Stimulated activated CD8-positive, alpha-beta memory T cell treated with anti-CD3 and anti-CD28 coated beads, Interleukin-4, amount 100 ng/mL, for 1 hour (primary cell): ENCODE measurements at places on chromosomes 6 and 20.

GRCh38 chr20:24098886-24099285, 110.3 kb upstream of the GGTLC1 start:
- no peak for DNase-seq

GRCh38 chr6:37864250-37864649, 44.7 kb downstream of the ZFAND3 start:
- DNase-seq: no peak

DNA sequence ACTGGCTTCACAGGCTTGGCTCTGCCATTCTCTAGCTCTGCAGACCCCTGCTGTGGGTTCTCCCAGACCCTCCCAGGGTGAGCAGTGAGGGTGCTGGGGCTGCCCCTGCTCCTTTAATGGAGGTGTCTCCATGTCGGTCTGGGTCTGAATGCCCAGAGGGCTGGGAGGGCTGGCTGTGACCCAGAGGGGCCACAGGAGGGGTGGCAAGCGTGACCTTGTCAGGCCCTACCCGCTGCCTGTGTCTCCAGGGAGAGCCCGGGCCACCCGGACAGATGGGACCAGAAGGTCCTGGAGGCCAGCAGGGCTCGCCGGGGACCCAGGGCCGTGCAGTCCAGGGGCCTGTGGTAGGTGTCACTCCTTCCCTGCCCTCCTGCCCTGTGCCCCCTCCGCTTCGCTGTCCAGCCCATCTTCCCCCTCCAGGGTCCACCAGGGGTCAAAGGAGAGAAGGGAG, 32.1 kb downstream of the COL20A1 start:
- DNase-seq: no peak

DNA sequence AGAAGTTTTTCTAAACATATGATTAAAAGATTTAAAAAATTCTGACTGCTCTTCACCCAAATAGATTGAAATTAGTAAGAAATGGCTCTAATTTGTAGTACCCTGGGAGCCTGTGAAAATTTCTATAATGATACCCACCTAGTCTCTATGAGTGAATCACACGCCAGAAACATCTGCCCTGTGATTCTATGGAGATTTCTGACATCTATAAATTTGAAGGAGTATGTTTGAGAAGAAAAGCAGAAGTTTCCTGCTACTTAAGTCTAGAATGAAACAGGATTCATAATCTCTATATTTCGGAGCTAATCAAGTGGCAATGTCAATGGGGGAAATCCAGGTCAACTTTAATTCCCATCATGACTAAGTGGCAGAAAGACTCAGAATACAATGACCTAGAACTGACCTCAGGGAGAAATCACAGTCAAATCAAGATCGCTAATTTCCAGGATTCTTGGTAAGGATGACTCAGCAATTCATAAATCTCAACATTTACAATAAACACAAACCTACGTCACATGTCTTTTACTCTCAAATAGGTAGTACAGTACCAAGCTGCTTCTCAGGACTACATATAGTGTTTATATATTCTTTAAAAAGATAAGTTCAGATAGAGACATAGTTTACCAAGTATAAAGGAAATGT, 186.2 kb upstream of the TNFAIP3 start:
- DNase-seq: no peak

DNA sequence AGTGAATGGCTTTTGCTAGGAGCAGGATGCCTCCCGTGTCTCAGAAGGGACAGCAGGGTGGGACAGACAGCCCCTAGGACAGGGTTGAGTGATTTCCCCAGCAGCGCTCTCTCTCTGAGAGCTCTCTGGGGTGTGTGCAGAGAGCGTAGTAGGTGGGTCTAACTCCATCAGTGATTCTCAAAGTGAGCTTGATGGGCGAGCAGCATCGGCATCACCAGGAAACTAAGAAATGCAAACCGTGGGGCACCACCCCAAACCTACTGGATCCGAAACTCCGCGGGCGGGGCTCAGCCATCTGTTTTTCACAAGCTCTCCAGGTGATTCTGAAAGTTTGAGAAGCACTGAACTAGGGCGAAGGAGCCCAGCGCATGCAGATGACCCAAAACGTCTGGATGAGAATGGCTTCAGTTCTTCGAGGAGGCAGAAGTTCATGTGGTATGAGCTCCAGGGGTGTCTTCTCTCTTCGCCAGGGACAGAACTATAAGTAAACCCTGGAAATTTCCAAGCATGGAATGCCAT, 119.6 kb upstream of the RNF24 start:
- DNase-seq: no peak

DNA sequence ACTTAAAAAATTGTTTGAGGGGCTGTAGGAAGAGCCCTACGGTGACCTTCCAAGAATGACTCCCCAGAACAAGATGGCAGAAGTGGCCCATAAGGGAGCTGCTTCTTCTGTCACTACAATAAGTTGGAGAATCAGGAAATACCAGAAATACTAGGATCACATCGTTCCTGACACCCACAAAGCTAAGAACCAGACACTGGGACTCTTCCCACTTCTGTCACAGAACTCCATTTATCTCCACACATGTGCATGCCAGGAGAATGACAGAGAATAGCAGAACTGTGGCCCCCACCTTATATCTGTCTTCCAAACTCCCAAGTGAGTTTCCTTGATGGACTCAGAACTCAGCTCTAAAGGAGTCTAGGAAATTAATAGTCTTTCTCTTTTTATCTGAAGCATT, 54.6 kb upstream of the UBR2 start:
- no peak for DNase-seq

DNA sequence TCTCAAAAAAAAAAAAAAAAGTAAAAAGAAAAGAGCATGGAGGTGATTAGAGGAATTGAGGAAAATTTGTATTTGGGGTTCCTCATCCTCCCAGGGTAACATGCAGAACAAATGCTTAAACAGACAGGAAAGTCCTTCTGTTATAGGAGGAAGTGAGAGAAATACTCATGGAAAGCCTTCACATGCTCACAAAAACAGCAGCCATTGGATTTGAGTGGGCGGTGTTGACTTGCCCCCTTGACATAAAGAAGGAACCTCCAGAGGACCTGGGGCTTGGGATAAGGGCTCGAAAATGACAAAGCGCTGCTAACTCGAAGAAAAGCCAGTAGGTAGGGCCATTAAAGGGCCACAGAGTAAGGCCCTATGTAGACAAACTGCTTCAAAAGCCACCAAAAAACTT, 17.5 kb upstream of the SAMHD1 start:
- DNase-seq: no peak

DNA sequence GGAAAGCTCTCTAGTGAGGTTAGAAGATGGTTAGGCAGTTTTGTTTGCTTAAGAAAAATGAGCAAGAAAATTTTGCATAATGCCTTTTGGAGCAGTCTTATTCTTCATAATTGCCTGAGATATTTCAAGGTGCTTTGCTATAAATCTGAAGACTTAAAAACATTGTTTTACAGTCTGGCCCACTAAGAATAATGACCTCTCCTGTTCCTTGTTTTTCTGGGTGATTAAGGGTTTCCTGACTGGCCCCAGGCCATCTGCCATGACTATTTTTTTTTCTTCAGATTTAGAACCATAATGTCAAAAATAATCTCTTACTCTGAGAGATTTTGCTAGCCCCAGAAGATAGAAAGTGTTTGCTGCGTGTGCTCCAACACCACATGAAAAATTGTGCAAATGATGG, 72.3 kb upstream of the CENPW start:
- no peak for DNase-seq

DNA sequence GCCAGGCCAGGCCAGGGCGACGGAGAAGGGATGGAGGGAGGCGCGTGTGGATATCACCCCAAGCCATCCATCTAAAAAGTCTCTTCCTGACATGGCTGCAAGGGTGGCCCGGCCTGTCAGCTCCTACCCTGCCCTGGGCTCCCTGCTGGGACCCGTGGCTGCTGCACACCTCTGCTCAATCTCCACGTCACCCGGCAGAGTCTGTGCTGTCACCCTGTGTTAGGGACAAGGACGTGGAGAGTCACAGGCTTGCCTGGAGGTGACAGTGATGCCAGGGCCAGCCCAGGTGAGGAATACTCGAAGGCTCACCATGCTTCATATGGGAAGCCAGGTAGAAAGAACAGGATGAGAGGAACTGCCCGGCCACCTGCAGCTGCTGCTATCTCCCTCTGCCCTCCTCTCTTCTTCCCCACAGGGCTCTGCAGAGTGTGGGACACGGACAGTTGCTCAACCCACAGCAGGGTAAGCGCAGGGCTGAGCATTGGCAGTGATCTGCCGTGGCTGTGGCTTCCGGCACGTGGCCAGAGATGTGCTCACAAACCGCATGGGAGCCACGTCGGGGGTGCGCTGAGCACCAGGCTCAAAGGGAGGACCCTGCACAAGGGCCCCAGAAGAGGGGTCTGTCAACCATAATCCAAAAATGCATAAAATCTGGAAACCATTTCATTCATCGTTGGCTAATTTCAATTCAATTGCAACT, 214.3 kb downstream of the DLL1 start:
- no peak for DNase-seq

DNA sequence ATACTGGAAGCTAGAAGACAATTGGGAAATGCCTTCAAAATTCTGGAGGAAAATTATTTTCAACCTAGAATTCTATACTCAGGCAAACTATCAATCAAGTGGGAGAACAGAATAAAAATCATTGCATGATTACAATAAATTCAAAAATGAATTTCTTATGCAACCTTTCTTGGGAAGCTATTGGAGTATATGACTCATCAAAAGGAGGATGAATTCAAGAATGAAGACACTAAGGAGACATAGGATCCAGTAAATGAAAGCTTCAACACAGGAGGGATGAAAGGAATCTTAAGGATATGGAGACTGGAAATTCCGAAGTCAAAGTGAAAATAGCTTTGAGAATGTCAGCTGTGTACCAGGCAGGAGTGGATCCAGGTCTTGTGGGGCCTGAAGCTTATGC, 12.6 kb upstream of the UBR2 start:
- DNase-seq: no peak

GRCh38 chr6:33699739-33700138, 11.8 kb downstream of the UQCC2 start:
- DNase-seq: no peak

DNA sequence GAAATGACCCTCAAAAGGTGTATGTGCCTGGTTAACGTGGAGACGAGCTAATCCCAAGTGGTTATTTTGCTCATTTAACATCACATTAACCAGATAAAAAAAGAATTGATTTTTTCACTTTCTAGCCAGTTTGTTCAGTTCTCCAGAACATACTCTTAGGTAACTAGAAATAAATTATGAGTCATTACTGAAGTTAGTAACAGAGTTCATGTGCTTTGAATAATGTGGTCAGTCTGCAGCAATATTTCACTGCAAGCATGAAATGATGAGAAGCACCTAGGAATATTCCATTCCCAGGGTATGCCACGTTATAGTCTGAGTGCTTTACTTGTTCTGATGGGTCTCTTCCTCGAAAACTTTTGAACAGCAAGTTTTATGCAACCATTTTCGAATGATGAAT, 138.3 kb upstream of the INSM1 start:
- DNase-seq: no peak

GRCh38 chr6:154617175-154617574, 106.7 kb upstream of the CNKSR3 start:
- DNase-seq: no peak

- no peak for DNase-seq
Measured at GRCh38 chr6:32865724-32866443, 11.9 kb downstream of the PSMB9 start.

- no peak for DNase-seq
Measured at GRCh38 chr6:1587546-1587945, 22.2 kb upstream of the FOXC1 start.

DNA sequence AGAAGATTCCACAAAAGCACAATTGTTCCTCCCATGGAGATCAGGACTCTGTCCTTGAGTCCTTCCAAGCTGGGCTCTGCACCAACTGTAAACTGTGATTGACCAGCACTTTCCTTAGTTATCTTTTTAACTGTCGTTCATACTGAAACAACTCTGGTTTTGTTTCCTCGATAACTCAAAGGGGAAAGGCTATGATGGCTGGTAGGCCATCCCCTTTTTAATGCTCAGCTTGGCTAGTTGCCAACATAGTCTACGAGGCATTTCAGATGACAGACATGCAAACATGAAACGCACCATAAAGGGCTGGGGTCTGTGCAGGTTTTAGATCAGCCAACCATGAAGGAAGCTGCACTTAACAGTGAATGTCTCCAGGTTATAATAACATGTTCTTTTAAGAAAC, 497.1 kb upstream of the ARID1B start:
- no peak for DNase-seq

GRCh38 chr6:15366003-15366535, 120.2 kb downstream of the JARID2 start:
- no peak for DNase-seq

DNA sequence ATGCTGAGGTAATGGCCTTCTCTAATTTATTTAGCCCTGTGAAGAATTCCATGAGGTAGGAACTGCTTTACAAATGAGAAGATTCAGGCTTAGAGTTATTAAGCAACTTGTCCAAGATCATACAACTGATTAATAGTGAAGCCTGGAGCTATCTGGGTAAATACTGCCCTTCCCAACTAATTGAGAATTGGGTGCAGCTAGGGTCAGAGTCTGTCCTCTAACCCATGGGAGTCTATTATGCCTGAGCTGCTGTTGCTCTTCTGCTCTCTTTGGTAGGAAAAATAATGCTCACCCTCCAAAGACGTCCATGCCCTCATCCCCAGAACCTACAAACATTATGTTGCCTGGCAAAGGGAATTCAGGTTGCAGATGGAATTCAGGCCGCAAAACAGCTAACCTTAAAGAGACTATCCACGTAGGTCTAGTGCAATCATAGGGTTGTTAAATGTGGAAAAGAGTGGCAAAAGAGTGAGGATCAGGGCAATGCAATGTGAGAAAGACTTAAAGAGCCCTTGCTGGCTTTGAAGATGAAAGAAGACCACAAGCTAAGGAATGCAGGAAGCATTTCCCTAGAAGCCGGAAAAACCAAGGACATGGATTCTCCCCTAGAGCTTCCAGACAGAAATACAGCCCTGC, 90.1 kb downstream of the SPTLC3 start:
- no peak for DNase-seq

- no peak for DNase-seq
Measured at GRCh38 chr6:5383856-5384255, 122.5 kb downstream of the FARS2 start.

DNA sequence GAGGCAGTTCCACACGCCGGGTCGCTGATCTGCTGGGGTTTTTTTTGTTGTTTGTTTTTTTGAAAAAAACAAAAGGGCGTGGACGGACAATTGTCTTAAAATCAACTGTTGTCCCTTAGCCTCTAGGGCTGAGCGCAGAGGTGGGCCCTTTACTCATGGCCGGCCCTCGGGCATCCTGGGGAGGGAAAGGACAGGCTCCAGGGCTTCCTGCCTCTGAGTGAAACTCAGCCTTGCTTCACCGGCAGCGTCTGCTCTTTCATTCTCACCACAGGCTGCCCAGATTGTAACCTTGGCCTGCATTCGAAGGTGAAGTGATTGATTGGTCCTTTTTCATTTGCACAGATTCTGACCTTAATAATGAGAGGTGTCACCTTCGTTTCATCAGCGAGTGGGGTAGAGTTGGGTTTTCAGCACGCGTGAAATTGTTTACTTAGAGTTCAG, 797 bp downstream of the SMIM13 start:
- DNase-seq: peak; percentile 5

GRCh38 chr6:163816441-163816840, 401.9 kb downstream of the QKI start:
- DNase-seq: no peak

GRCh38 chr6:77403424-77403823, 59.9 kb downstream of the HTR1B start:
- no peak for DNase-seq
